Inflammatory macrophage (primary cell): ENCODE measurements at places on chromosomes 4 and X.

DNA sequence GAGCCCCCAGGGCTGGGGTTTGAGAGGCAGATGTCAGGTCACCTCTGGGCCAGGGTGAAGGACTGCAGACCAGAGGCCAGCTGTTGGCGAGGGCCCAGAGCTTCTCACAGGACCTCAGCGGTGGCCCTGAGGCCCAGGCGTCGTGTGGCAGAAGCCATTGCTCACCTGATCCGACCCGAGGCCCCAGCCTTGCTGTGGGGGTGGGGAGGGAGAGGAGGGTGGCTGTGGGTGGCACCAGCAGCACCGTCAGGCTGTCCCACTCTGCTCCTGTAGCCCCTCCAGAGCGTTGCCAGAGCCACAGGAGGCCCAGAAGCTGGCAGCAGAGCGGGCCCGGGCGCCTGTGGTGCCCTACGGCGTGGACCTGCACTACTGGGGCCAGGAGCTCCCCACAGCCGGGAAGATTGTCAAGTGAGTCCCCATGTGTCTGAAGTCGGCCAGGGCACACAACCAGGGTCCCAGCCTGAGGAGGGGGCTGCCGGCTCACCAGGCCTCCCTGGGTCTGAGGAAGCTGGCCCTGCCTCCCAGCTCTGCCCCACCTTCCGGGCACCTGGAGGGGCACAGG lies 28.8 kb downstream of the UVSSA start:
- DNase-seq, result no peak

- DNase-seq, result no peak
Measured at GRCh38 chr4:54006755-54007154, 57.6 kb downstream of the CHIC2 start.

- DNase-seq, result no peak
Measured at GRCh38 chr4:180197471-180197870, 2045.7 kb upstream of the TENM3 start.

DNA sequence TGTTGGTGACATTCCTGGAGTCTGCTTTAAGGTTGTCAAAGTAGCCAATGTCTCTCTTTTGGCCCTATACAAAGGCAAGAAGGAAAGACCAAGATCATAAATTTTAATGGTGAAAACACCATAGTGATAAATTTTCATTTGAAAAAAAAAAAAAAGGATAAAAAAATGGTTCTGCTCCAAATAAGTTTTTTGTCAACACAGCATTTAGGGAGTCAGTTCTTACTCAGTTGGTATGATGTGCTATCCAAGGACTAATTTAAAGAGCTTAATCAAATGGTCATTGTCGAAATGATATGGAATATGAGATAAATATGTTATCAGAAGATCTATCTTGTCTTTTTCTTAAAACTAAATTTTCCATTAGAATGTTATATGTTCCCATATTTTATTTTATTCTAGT lies 83.9 kb downstream of the PCDH18 start:
- no peak for DNase-seq

GRCh38 chr4:56531149-56531770 lies 25.7 kb downstream of the ARL9 start:
- no peak for DNase-seq

DNA sequence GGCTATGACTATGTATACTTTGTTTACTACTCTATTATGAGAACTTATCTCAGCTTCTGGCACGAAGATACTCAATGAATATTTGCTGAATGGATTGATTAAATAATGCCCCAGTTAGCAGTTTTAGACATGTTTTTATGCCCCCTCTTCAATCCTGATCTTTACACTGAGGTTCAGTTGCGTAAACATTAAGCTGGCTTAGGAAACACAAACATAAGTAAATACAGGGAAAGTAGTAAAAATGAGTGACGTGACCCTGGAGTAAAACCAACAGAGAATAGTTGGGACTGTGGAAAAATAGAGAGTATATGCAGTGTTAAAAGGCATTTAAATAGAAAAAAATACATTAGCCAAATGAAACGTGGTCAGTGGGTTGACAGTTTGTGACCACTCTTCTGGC lies 387.0 kb upstream of the ACTRT1 start:
- DNase-seq, result no peak

DNA sequence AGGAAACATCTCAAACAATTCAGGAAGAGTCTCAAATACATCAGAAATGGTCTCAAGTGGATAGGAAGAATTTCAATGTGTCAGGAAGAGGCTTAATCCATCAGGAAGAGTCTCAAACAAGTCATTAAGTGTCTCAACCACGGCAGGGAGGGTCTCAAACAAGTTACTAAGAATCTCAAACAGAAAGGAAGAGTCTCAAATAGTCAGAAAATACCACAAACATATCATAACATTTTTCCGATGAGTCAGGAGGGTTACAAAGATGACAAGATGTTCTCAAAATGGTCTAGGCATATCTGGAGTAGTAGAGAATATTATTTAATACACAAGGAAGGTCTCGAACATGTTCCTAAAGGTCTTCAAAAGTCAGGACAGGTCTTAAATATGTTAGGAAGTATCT lies 109.3 kb upstream of the USP9X start:
- no peak for DNase-seq

GRCh38 chrX:115939070-115939469 lies 231.5 kb upstream of the AGTR2 start:
- peak; percentile 2 for DNase-seq

DNA sequence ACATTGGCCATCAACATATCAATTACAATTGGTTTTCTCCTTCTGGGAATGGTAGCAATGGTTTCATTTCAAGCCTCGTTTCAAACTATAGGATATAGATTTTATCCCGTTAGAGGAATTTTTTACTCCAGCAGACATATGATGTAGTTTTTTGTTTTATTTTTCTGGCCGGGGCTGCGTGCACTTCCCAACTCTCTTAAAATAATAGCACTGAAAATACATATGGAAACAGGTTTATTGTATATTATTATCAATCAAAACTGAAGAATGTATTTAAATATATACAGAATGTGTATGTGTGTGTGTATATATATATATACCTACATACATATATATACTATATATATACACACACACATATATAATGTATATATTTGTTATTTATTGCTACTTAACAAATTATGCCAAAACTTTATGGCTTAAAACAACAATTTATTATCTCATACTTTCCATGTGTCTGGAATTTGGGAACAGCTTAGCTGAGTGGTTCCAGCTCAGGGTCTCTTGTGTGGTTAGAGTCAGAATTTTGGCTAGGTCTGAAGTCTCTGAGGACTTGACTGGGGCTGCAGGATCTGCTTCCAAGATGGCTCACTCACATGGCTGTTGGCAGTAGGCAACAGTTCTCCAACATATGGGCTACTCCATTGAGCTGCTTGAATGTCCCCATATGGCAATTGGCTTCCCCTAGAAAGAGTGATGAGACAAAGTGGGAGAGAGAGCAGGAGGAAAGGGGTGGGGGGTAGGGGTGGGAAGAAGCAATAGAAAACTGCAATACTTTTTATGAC lies 314.1 kb downstream of the PPP1R2C start:
- no peak for DNase-seq

DNA sequence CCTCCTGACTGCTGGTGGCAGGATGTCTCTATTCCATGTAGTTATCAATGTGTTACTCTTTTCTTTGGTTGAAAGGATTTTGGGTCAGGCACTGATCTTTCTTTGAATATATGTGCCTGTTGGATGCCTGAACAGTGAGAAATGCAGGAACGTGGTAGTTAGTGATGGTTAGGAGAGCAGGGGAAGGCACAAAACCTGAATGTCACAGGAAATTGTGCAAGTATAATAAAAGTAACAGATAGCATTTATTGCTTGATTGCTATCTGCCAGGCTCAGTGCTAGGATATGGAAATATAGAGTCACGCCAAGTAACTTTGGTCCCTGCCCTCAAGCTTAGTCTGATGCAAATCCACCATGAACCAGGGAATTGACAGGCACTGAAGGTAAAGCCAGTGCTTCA lies 219.8 kb upstream of the FAT1 start:
- DNase-seq, result no peak

GRCh38 chrX:50704360-50704759 lies 109.6 kb downstream of the SHROOM4 start:
- DNase-seq, result no peak

- DNase-seq, result no peak
Measured at GRCh38 chr4:48998440-48998839, 12.4 kb downstream of the CWH43 start.

GRCh38 chr4:57119054-57119651 lies 9.0 kb upstream of the IGFBP7 start:
- DNase-seq, result no peak

GRCh38 chr4:87087015-87087414 lies 133.4 kb downstream of the KLHL8 start:
- DNase-seq, result no peak

DNA sequence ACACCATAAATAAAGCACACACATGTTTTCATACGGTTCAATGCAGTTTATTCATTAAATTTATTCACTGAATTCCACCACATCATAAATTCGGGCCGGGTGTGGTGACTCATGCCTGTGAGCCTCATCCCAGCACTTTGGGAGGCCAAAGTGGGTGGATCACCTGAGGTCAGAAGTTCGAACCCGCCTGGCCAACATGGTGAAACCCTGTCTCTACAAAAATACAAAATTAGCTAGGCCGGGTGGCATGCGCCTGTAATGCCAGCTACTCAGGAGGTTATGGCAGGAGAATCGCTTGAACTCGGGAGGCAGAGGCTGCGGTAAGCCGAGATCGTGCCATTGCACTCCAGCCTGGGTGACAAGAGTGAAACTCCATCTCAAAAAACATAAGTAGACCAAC lies 131.6 kb downstream of the PDS5A start:
- DNase-seq, result no peak

DNA sequence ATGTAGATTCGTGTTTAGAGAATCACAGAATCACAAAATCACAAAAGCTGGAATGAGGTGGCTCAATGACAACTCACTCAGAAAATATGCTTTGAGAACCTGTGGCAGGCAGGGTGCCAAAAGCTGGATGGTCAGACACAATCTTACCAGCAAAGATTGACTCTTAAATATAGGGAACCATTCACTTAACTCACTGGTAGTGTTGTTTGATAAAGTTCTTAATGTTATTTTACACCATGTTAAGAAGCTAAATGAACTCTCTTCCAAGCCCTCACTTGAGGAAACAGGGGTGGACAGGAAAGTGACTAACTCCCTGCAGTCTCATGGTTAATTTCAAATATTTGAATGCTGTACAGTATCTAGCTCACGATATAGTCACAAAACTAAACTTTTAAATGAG lies 5.7 kb upstream of the SCOC start:
- no peak for DNase-seq

DNA sequence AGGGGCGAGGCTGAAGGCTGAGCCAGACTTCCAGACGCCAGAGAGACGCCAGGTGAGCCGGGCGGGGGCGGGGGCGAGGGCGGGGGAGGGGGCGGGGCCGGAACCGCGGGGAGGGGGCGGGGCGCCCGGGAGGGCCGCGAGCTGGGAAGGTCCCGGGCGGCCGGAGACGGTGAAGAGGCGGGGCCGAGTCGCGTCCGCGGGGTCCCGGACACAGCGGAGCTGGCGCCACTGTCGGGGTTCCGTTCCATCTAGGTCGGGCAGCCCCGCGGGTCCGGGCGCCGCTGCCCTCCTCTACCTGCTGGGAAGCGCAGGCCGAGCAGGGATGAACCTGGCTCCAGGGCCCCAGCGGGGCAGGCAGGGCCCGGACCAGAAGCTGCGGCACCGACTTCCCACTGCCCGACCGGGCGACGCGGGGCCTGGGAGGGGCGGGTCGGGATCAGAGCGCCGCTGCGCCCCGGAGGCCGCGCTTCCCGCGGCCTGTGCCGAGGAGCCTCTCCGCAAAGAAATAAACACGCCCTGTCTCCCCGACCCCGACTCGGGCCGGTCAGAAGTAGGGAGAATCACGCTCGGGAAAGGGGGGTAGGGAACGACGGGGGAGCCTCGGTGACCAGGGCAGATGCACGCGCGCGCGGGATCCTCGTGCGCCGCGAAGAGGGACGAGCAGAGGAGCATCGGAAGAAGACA lies 10.6 kb downstream of the HMX1 start:
- no peak for DNase-seq

DNA sequence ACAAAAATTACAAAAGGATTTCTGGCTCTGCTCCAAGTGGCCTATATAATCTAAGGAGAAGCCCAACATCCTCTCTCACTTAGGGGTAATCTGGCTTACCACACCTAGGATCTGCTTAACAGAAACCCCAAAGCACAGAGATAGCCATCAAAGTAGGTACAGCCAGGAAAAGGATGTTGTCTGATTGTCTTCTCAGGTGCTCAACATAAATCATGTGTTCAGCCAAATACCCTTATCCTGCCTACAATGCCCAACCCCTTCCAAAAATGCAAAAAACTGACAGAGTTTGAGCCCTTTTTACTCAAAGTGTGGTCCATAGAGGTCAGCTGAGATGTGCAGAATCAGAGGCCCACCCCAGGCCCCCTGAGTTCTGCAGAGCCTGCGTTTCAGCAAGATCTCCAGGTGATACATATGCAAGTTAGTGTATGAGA lies 53.9 kb downstream of the PPM1K start:
- DNase-seq, result no peak

GRCh38 chrX:39519030-39519488 lies 578.7 kb downstream of the BCOR start:
- DNase-seq, result no peak

GRCh38 chrX:46642145-46642544 lies 68.6 kb downstream of the CHST7 start:
- DNase-seq, result no peak

DNA sequence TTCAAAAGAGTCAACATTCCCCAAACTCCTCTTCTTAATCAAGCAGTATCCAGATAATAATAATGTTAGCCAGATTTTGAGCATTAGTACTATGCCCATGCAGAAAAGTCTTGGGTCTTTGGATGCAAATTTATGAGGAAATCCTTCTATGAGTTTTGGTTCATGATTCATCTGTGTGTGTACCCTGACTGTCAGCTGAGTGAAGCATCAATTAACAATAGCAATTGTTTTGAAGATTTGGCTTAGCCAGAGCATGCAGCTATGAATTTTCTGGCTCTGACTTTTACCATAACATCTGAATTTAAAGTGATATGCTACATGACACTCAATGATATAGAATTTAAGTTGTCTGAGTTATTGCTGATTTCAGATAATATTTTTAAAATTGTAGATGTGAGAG lies 145.8 kb downstream of the KLHL4 start:
- no peak for DNase-seq

DNA sequence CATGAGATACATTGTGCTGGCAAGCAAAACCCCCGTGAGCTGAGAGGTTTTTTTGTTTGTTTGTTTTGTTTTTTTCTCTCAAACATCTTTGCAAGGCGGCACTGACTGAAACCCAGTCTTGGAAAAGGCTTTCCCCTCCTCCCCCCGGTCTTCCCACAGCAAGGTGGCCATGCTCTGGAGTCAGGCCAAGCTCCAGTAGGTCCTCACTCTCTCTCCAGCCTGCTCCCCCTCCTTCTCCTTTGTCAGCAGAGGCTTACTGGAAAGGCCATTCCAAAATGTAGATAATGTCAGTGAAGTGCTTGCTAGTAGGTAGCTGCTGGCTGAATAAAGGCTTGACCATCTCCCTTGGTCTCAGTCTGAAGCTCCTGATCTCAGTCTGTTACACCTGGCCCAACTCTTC lies 32.6 kb downstream of the FRMPD3 start:
- no peak for DNase-seq

GRCh38 chrX:153953892-153954557 lies 9.6 kb upstream of the RENBP start:
- no peak for DNase-seq

GRCh38 chr4:3634894-3635820 lies 102.9 kb upstream of the LRPAP1 start:
- DNase-seq, result no peak
